ENCODE measurements at places on chromosomes 11 and 22. TPM values are rescaled to one million over a fixed set of nuclear protein-coding genes. Genes with fewer than 3 reads are reported as not detected.

DNA sequence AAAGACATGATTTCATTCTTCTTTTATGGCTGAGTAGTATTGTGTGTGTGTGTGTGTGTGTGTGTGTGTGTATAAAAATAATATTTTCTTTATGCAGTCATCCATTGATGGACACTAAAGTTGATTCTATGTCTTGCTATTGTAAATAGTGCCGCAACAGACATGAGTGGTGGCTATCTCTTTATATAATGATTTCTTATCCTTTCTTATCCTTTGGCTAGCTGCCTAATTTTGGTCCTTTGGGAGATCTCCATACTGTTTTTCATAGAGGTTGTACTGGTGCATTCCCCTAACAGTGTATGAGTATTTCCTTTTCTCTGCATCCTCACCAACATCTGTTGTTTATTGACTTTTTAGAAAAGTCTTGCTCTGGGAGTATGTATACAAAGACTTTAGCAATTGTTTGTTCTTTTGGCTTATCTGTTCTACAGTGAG is 107.0 kb downstream of the STIM1 start:
- no peak for DNase-seq

DNA sequence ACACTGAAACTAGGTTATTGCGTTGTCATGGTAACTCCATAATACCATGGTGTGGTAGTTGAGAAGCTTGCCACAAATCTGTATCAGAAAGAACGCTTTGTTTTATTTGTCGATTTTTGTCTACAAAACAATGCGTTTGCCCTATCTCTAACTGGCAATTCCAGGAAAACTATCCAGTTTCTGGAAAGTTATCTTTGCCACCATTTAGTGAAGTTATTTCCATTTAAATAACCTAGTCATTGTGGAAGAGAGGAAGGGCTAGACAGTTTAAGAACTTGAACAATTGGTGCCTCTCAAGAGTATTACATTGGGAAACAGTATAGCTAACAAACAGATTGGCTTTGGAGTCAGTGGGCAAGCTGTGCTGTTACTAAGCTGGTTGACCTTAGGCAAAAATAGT is 7.9 kb downstream of the HSD17B12 start:
- no peak for DNase-seq

DNA sequence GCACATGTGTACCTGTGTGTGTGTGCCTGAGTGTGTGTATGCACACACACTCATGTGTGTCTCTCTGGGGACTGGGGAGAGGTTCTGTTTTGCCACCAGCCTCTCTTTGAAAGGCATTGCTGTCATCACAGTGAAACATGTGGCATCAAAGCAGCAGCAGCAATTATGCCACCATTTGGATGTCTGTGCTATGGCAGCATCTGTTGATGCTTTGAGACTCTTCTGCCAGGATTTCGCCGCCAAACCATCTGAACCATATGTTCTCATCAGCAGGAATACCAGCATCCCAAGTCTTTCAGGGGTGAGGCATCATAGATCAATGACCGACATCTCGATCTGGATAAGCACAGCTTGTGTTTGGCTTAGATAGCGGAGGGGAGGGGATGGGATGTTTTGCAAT is 168.6 kb downstream of the FAT3 start:
- DNase-seq, result no peak

DNA sequence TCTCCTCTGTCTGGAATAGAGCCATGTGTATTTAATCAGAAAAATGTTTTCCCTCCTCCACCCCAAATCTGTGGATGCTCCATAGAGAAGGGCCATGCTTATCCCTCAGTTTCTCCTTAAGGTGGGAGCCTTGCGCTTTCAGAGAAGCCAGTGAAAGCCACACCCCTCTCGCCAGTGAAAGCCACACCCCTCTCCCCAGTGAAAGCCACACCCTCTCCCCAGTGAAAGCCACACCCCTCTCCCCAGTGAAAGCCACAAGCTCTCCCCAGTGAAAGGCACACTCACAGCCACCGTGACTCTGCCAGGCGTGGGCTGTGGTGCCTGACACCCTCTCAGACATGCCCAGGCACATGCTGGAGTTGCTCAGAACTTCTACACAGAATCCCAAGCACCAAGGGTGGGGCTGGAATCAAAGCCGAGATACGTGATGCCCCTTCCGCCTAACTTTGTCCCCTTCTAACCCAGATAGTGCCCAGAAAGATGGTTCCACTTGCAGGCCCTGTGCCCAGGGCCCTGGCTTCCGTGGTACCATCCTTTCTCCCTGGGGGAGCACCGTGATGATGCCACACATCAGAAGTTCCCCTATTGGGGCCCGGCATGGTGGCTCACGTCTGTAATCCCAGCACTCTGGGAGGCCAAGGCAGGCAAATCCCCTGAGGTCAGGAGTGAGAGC is 16.5 kb upstream of the PRR5 start:
- DNase-seq, result no peak

DNA sequence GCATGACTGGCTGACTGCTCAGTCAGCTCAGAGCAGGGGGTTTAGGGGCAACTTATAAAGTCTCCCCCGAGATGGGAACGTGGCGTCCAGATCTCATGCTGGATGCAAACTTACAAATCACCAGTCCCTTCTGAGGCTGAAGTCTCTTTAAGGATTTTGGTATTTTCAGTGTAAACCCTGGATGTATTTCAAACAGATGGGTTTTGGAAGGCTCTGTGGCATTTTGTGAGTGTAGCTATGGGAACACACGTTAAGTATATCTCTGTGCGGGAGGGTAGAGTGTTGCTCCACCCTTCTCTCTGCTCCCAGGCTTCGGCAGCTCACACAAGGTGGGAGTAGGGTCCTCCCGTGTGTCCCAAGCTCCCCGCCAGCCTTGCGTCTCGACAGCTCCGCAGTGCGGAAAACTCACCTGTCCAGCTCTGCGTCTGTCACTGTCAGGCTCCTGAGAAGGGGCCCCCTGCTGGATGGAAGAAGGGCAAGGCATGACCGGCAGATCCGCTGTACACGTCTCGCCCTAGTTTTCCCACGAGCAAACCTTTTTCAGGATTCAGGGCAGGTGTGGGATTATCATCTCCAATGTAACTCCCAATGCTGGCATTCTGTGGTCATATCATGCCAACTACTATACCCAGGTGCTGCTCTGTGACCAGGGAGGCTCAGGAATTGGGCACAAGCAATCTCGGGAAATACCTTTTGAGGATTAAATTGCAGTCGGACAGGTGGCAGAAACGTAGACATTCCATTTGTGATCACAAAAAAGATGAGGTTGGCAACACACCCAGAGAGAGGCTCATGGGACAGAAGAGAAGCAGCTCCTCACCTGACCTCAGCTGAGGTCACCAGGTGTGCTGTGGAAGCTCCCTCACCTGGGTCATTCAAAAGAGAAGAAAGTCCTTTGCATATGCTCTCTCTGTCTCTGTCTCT is 313.9 kb upstream of the B3GAT1 start:
- no peak for DNase-seq

DNA sequence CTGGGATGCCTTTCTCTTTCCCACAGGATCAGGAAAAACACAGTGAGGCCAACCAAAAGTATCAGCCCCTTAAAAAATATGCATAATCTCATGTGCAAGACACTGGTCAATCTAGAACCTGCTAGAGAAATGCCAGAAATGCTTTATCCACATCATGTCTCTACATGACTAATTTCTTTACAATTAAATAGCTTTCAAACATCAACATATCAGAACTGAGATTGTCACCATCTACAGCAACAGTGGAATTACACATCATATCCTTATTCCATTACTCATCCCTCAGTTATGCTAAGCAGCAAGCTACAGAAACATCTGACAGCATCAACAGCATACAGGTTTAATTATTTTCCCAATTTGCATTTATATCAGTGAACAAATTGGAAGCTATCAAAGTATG is 78.8 kb downstream of the DDIAS start:
- no peak for DNase-seq

- no peak for DNase-seq
Measured at GRCh38 chr11:130787092-130787616, 129.1 kb downstream of the SNX19 start.

GRCh38 chr22:50276143-50276542 is 6.0 kb upstream of the MAPK11 start:
- peak; percentile 91 for DNase-seq

DNA sequence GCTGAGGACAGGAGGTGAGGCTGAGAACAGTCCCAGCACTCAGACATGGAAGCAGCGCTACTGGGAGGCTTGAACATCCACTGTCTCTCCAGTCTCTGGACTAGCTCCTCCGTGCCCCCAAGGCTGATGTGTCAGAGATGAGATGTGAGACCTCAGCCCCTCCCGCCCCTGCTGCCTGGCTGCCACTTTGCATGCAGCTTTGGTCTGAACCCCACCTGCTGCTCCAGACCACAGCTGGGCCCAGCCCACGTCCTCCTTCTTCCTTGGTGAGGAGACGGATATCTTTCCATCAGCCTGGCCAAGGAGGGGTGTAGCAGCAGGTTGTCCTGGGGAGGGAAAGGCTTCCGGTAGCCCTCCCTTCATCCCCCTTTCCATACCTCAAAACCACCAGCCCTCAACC is 148.0 kb upstream of the B3GAT1 start:
- DNase-seq, result no peak

Gene PANX3
- polyA plus RNA-seq, result not detected

Gene USP2
- 4.9 TPM for polyA plus RNA-seq

Gene NOX4
- polyA plus RNA-seq, result 4.2 TPM

Gene SAA2
- not detected for polyA plus RNA-seq

Gene MRGPRF
- 5.4 TPM for polyA plus RNA-seq

Gene SGSM1
- polyA plus RNA-seq, result 4.7 TPM

All from left lung (tissue), 14 donors.